ENCODE measurements at places on chromosomes 5 and 9.

DNA sequence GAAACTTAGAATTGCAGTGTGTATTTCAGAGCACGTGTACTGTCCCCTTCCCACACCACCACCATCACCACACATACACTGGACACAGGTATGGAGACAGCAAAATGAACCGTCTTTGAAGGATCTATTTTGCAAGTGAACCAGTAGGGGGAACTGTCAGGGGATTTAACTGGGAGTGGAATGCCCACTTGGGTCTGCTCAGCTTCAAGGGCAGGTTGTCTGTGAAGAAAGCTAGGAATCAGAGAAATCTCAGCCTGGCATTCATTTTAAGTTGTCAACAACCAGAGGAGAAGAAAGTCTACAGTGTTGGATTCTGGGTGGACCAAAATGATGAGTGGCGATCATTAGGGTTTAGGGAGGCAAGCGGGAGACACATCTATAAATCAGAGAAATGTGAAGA lies 147.0 kb downstream of the DCP2 start:
- DNase-seq = no peak

DNA sequence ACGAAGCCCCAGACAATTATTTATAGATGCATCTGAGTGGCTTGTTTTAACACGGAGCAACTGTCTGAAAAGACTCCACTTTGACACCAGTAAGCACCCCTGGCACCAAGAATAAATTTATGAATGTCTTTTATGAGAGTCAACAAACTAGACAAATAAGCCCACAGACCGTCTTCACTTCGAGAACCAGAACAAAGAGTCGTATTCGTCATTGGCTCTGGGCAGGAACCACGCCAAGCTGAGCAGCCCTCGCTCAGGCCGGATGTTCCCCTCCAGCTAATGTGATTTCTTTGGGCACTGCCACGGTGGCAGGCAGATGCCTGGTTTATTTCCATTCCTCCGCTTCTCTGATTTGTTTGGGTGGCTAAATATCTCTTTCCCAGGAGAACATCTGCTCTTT lies 91.9 kb upstream of the STC2 start:
- no peak for DNase-seq

DNA sequence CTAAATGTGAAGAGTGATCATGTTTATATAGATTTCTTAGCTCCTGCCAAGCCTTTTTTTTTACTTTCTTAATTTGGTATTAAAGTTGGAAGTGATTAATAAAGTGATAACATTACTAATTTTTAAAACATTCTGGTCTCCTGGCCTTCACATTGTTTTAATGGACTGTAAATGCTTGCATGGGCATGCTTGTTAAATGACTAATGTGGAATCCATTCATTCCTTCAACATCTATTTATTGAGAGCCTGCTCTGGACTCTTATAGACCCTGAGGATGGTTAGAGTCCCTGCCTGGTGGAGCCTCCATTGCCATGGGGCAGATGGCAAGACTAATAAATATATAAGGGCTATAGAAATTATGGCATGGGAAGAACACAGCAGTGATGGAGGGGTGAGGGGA lies 103.5 kb downstream of the NTRK2 start:
- no peak for DNase-seq

GRCh38 chr5:158943569-158943968 lies 156.1 kb downstream of the EBF1 start:
- DNase-seq = no peak

DNA sequence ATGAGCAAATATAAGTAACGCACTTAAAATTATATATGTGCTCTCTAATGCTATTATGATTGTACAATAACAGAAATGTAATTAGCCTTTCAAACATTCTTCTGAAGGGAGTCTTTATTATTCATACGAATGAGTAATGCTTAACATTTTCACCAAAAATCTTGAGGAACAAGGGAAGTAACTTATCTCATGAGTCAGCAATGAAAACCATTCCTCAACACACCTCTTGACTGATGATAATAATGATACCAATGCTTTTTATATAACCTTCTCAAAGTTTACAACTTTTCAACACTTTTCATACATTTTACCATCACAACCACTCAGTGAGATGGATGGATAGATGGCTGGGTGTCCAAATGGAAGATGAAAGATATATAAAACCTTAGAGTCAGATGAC lies 369.3 kb downstream of the BNC2 start:
- no peak for DNase-seq

GRCh38 chr5:83530193-83530592 lies 58.6 kb downstream of the VCAN start:
- no peak for DNase-seq

GRCh38 chr9:132183134-132183533 lies 21.3 kb downstream of the NTNG2 start:
- DNase-seq = no peak

DNA sequence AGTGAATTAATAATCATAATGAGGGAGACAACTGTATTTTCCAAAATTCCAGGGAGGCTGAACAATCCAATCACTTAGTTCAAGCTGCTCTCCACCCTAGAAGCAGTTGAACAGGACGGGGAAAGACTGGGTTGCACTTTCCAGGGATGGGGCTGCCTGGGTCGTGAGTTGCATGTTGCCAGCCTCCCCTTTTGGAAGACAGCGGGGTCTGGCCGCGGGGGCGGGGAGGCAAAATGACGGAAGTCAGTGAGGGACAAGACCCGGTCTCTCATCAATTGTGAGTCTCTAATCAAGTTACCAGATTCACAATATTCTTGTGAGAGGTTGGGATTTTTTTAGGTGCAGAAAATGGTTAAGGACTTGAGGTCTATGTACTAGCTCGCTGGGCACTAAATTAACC lies 484.1 kb downstream of the ZSWIM6 start:
- no peak for DNase-seq

DNA sequence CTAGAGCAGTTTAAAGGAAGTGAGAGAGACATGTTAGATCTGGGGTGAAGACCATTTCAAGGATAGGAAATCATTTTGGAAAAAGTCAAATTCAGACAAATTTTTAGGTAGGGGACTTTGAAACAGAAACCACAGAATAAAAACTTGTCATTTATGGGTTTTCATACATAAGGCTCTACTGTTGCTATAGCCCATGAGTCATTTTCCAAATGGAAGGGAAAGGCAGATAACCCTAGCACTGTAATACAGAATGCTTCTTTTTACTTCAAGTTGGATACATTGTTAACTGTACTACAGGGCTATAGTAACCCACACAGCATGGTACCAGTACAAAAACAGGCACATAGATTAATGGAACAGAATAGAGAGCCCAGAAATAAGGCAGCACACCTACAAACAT lies 455.4 kb downstream of the EBF1 start:
- DNase-seq = no peak

- DNase-seq = no peak
Measured at GRCh38 chr5:90484540-90484939, 9.9 kb downstream of the POLR3G start.

GRCh38 chr5:7941692-7942091 lies 72.7 kb downstream of the MTRR start:
- no peak for DNase-seq

DNA sequence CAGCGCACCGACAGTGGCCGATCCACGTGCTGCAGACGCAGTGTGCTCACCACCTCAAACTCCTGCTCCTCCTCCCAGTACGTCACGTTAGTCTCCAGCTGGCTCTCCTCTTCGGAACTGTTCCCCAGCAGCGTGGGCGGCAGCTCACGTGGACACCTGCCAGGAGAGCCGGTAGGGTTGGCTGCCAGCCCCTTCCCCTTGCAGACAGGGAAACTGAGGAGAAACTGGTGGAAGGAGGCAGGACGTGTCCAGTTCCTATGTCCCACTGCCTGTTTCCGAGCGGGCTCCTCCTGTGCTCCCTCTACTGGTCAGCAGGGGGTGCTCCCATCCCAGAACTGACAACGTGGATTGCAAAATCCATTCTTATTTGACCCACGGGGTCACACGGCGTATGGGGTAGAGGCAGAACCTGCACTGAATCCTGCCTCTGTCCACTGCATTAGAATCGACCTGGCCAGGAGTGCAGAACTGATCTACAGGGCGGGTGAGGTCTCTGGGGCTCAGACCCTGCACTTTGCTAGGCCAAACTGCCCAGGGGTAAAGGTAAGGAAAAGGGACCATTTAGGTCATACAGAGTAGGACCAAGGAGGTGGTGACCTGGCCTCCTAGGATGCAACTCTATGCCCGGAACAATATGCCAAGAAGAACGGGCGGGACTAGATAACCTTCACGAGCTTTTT lies 25.7 kb downstream of the PDGFRB start:
- peak; percentile 48 for DNase-seq

GRCh38 chr9:14652729-14653377 lies 40.4 kb downstream of the ZDHHC21 start:
- peak; percentile 46 for DNase-seq

GRCh38 chr5:80387063-80387768 lies 20.6 kb upstream of the ZFYVE16 start:
- no peak for DNase-seq

DNA sequence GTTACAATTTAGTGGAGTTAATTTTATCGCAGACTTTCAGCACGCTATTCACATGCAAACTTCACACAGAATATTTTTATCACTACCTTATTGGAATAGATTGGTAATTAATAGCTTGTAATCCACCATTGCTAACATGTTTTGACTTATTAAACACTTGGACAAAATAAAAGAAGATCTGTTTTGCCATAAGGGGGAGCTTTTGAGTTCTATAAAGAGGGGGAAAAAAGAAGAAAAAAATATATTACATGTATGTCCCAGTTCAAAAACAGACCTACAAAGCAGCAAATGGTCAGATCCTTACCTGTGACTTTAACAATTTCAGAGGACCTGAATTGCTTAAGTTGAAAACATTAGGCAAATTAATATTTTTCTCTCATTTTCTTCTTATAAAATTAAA lies 1.2 kb upstream of the PAPPA start:
- DNase-seq = peak; percentile 14

DNA sequence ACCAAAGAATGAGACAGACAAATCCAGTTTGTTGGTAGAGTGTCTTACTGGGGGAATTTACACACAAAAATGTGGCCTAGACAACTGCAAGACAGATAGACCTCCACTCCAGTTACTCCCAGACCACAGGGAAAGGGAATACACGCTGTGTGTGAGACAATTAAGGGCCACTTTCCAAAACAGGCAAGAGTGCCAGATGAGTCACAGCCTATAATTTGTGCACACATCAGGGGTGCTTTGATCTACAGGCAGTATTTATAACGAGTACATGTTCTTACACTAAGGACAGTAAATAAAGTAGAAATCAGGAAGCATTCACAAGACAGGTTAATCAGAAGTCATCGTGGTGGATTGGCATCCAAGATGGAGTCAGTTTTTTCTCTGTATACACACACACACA lies 114.8 kb downstream of the ZNF622 start:
- no peak for DNase-seq

DNA sequence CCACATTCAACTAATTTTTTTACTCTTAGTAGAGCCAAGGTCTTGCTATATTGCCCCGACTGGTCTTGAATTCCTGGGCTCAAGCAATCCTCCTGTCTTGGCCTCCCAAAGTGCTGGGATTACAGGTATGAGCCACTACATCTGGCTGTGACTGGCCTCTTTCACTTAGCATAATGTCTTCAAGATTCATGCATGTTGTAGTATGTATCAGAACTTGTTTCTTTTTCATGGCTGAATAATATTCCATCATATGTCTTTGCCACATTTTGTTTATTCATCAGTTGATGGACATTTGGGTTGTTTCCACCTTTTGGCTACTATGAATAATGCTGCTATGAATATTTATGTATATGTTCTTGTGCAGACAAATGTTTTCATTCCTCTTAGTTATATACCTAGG lies 12.8 kb upstream of the WHRN start:
- no peak for DNase-seq

- DNase-seq = no peak
Measured at GRCh38 chr5:159240301-159240870, 22.7 kb upstream of the UBLCP1 start.

- DNase-seq = no peak
Measured at GRCh38 chr9:7579351-7579750, 220.2 kb downstream of the DMAC1 start.

DNA sequence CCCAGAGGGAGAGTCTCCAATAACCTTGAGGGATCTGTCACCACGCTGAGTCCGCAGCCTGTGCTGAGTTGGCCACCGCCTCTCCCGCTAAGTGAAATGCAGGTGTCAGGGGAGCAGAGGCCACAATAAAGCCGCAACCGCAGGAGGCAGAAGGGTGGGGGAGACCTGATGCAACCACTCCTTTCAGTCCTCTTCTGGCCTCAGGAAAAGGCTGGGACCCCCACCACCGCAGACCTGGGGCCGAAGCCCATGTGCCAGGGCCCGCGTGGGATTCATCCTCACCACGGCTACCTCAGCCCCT lies 576 bp downstream of the MAP1B start:
- no peak for DNase-seq

GRCh38 chr9:136017289-136018190 lies 56.4 kb upstream of the UBAC1 start:
- DNase-seq = no peak

GRCh38 chr9:106535439-106535838 lies 327.5 kb upstream of the ZNF462 start:
- no peak for DNase-seq

DNA sequence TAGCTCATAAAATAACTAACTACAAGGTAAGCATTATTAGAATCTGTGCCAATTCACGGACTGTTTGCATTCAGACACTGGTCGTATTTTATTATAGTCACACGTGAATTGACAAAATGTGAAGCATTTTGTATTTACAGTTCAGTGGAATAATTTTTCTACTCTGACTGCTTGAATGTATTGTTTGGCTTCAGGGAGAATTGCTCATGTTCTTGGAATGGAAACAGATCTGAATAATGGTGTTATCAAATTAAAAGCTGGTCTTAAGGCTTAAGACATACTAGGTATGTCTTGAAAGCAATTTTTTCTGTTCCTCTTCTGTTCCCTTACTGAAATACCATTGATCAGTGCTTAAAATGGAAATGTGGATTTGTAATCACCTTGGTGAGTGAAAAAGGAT lies 543.7 kb upstream of the TLE4 start:
- DNase-seq = no peak

- DNase-seq = no peak
Measured at GRCh38 chr9:98380065-98380681, 124.7 kb upstream of the TBC1D2 start.

DNA sequence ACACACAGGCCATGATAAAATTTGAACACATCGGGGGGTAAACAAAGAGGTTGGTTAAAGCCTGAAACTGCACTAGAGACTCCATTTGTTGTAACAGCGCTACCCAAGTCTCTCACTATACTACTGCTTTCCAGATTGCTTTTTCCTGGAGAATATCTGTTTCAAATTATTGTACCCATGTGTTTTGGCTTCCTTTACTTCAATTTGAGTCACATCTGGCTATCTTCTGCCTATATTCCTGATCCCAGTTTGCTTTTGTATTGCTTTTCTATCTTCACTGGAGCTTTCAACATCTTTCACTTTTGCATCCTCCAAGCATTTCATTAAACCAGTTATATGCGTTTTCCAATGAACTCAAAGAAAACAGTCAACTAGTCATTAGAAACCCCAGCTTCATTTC lies 404.7 kb downstream of the MLLT3 start:
- no peak for DNase-seq

- DNase-seq = no peak
Measured at GRCh38 chr5:125194883-125195282, 448.4 kb upstream of the ZNF608 start.
